ENCODE measurements at places on chromosomes 13 and 19.

- DNase-seq, result no peak
Observed at GRCh38 chr13:43295825-43296564, 272.6 kb downstream of the DNAJC15 start.

GRCh38 chr19:15305582-15306334 lies 26.6 kb downstream of the BRD4 start:
- no peak for DNase-seq

GRCh38 chr19:8686549-8686948 lies 12.0 kb downstream of the ACTL9 start:
- DNase-seq, result no peak

DNA sequence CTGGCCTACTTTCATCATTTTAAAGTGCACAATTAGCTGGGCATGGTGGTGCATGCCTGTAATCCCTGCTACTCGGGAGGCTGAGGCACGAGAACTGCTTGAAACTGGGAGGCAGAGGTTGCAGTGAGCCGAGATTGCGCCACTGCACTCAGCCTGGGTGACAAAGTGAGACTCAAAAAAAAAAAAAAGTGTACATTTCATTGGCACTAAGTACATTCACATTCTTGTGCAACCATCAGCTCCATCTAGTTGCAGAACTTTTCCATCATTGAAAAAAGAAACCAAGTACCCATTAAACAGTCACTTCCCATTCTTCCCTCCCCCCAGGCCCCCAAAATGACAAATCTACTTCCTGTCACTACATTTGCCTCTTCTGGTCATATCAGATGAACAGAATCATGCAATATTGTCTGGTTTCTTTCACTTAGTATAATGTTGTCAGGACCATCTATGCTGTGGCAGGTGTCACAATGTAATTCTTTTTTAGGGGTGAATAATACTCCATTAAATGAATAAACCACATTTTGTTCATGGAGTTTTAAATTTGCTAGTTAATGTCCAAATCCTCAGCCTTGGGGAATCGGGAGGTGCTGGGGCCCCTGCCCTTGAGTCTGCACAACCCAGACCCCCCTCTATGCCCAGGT lies 7.4 kb upstream of the SIGLEC11 start:
- DNase-seq, result no peak

DNA sequence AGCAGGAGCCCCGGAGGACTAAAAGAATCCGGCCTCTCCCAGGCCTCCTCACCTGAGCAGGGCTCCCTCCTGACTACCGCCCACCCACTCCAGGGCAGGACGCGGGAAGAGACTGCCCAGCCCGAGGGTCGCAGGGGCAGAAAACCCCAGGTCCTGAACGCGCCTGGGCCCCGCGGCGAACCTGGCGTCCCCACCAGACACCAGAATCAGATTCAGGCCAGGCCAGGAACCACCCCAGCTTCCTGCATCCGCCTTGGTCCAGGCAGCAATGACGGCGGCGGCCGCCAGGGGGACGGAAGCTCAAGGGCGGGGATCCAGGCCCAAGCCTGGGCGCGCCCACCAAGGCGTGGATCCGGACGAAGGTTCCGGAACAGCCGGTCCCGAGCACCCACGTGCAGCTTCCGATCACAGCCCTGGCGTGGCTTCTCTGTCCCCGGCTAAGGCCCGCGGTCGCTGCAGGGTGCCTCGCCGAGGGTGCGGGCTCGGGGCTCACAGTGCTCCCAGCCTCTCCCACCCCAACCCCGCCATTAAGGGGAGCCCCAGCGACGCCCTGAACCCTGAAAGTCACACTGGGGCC lies 3.6 kb downstream of the LGALS7 start:
- peak; percentile 95 for DNase-seq

Measured in stimulated activated naive CD8-positive, alpha-beta T cell treated with anti-CD3 and anti-CD28 coated beads, Interleukin-15, amount 100 ng/mL, for 72 hours (primary cell).